ENCODE measurements at places on chromosomes 3 and 15.

GRCh38 chr3:19016851-19017250 lies 131.5 kb upstream of the KCNH8 start:
- no peak for DNase-seq

DNA sequence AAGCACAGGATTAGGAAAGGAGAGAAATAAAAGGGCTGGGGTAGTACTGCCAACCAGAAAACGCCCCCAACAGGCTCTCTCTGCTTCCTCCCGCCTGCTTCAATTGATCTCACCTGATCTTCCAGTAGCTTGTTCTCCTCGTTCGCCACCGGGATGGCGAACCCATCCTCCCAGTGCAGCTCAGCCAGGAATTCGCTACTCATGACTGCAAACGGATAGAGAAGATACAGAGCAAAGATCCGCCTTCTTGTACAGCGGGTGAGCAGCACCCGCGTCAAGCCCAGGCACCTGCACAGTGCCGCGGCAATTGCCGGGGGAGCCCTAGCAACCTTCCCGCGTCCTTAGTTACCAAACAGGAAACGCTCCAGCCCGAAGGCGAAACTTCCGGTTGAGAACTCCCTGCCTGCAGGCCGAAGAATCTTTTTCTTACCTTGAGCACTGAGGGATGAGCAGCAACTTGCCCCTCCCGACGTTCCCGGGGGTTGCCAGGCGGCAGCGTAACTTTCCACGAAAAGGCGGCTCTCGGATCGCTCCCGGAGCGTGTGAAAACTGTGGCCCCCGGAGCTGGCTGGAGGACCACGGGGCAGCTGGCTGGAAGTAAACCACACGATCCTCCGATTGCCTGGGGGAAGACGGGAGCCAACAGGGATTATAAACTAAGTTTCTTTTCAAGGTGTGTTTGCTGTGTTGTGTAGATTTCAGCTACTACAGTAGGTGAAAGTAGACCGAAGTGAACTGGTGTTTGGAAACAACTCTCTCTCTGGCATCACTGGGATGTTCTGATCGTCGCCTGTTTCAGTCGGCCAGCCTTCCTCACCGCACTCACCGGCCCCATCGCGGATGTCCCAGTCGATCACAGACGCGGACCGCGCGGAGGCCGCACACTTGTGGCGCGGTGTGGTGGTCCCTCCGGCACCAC lies at the start of gene CCDC39:
Gene CCDC39, minus strand, starts transcription at position 312 of the 919 bp plus-strand sequence. Its CDS starts 109 bp downstream, at position 203.
- peak; percentile 64 for DNase-seq

GRCh38 chr15:52094811-52095584 lies 17.6 kb downstream of the BCL2L10 start:
- no peak for DNase-seq

GRCh38 chr3:6857510-6857909 lies 3.4 kb upstream of the GRM7 start:
- DNase-seq = no peak

DNA sequence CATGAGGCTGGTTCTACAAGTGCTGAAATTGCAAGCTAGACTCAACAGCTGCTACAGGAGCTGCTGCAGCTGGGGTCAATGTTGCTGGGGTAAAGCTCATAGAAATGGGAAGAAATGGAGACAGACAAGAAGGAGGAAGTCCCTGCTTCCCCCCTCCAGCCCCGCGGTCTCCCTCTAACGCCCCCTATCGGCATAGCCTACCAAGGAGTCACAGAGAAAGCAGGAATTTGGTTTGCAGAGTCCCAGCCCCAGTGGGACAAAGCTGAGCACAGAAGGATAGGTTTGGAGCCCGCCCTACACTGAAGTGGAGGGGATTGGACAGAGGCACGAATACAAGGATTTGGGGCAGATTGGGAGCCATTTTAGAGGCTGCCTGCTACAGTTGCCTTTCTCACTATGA lies 176.9 kb upstream of the ANKRD28 start:
- peak; percentile 38 for DNase-seq

DNA sequence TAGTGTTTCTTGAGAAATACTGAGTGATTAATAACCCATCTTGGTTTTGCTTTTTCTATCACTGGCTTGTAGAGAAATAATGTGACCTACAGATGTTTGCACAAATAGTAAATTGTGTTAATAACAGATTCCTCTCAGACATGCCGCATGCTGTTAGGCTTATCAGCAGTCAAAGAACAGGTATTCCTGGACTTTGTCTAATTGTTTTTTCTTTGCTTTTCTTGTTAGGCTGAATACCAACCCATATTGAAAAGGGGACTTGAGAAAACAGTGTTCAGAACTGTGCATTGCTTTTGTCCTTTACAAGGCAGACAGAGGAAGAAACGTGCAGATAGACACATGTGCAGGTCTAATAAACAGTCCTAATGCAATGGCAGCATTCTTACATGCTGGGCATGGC lies 51.0 kb upstream of the RARB start:
- DNase-seq = no peak

DNA sequence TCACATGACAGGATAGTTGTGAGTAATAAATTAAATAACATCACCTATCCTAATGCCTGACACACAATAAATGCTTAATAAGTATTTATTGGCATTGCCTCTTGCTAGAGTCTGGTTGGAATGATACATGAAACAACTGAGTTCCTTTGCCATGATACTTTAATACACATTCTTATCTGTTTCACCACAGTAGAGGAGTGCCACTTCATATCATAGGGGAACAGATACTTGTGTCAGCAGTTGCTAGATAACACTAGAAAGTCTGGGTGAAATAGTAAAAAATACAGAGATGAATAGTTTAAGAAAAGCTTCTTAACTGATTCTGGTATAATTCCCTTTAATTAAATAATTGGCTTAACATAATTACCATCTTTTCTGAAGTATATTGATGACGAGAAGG lies 380.0 kb upstream of the GOLIM4 start:
- no peak for DNase-seq

DNA sequence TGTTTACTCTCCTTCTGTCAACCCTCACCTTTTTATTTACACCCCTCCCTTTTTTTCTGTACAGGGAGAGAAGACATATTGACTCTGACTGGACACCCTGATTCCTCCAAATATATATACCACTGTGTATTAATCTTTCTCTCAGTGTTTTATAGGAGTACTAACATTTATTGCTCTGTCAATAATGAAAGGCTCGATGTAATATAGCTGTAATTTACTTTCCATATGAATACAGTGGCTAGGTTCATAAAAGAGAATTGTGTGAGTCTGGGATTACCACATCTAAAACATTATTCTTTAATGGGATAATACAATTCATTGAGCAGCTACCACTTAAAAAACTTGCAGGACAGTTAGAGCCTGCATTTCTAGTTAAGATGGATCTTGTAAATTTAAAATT lies 194.3 kb downstream of the SV2B start:
- no peak for DNase-seq

DNA sequence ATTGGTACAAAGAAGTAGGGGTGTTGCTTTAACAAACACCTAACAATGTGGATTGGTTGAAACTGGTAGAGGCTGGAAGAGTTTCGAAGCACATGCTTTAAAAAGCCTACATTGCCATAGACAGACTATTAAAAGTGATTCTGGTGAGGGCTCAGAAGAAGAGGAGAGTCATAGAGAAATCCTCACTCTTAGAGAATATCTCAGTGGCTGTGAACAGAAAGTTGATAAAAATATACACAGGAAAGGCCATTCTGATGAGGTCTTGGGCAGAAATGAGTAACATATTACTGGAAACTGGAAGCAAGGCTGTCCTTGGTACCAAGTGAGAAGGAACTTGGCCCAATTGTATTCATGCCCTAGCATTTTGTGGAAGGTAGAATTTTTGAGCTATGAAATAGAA lies 173.7 kb upstream of the CRBN start:
- DNase-seq = no peak

- no peak for DNase-seq
Measured at GRCh38 chr15:36294359-36294758, 285.1 kb upstream of the CDIN1 start.

DNA sequence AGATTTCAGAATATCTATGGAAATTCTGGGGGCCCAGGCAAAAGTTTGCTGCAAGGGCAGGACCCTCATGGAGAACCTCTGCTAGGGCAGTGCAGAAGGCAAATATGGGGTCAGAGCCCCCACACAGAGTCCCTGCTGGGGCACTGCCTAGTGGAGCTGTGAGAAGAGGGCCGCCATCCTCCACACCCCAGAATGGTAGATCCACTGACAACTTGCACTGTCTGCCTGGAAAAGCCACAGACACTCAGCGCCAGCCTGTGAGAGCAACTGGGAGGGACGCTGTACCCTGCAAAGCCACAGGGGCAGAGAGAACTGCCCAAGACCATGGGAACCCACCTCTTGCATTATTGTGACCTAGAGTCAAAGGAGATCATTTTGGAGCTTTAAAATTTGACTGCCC lies 13.8 kb downstream of the CCNDBP1 start:
- DNase-seq = no peak

DNA sequence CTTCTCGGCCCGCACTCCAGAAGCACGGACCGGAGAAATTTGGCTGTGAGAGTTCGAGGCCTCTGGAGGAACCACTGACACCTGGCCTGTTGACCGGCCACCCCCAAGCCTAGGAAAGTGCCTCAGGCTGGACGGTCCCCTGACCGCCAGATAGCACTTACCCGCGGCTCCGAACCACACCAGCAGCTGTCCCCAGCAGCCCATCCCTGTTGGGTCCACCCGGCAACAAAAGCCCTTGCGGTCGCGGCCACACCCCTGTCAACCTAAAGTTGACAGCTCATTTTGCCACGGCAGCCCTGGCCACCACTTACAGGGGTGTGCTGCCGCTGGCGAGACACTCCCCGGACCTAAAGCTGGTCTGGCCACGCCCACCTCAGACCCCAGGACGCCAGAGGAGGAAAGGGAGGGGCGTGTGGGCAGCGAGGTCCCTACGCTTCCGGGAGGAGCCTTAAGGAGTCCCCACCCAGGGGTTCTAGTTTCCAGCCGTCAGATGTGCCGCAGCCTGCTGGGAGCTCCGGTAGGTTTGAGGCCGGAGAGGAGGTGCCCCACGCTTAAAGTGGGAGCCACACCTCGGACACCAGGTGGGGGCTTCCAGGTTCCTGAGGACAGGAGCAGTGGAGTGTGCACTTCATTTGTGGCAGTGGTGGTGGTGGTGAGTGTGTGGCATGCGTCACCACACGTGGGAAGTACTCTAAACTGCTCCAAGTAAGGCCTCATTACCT lies at the start of gene LTK:
Gene LTK, minus strand, starts transcription at position 322 of the 722 bp plus-strand sequence. Its CDS starts 118 bp downstream, at position 204.
- DNase-seq = peak; percentile 67

DNA sequence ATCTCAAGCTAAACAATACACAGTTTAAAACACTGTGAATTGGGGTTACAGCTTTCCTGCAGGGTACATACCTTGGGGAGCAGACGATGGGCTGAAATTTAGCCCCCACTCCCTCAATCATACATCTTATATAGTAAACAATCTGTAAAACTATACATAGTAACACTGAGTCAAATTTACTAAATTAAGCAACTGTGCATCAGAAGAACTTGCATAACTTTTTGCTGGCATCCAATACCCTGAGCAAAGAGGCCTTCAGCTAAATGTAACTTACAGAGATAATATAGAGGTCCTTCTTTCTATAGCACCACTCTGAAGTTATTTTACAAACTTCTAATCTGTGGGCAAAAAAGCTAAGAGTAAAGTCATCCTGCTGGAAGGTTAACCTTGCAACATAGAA lies 603.6 kb upstream of the TGFBR2 start:
- no peak for DNase-seq

GRCh38 chr3:10417847-10418246 lies 87.5 kb downstream of the ATP2B2 start:
- peak; percentile 20 for DNase-seq

- DNase-seq = no peak
Measured at GRCh38 chr3:31133541-31133940, 239.1 kb upstream of the GADL1 start.

DNA sequence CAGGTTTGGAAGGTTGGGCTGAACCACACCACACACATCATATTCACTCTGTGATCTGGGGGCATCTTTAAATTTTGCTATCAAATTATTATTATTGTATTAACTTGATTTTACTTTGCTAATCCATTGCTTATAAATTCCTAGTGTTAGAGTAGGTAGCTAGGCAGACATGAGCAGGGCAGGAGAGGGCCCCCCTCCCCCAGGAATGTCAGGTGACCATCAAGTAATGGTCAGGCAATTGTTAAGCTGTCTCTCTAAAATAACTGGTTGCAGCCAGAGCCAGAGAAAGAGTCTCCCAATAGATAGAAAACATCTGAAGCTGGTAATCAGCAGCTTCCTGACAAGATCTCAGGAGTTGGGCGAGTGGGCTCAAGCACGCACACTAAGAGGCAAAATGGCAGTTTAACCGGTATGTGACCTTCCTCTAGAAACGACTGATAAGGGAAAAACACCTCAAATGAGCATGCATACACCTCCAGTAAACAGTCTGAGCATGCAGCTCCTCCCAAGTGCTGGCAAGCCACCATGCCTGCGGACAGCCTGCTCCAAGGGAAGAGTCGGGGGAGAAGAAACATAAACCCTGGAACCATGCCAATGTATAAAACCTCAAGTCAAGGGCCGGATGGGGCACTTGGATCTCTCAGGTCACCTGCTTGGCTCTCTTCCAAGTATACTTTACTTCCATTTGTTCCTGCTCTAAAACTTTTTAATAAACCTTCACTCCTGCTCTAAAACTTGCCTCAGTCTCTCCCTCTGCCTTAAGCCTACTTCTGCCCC lies 3.1 kb upstream of the CXCR6 start:
- DNase-seq = no peak

GRCh38 chr3:188299068-188299467 lies 145.1 kb downstream of the LPP start:
- no peak for DNase-seq

GRCh38 chr3:68963891-68964290 lies 31.5 kb upstream of the TAFA4 start:
- no peak for DNase-seq

DNA sequence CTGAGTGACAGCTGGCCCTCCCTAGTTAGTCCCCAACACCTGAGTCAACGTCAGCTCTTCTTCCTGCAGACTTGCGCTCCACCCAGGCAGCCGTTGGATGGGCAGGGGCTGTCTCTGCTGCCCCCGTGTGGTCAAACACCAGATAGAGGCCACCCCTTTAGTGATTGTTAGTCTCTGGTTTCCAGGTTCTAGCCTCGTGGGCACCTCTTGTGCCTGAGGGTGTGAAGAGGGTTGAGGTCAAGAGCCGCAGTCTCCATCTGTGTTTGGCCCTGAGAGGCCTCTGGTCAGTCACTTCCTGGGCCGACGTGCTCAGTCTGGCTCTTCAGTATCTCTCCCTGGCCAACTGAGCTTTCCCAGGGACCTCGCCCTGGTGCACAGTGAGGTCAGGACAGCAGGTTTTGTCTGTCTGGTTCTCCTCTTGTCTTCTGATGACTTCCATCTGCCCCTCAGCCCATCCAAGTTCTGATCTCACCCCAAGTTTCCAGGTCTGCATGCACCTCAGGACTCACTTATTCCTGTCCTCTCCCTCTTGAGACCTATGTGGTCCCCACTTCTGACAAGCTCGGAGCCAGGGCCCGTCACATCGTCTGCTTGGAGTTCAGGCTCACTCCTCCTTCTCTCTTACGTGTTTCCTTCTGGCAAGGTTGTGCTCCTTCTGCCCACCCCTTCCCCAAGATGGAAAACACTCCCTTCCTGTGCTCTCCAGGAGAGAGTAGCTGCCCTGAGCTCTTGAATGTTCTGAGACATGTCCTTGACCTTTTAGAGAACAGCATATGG lies 20.9 kb downstream of the CD276 start:
- DNase-seq = peak; percentile 78
